Naive thymus-derived CD4-positive, alpha-beta T cell (primary cell): ENCODE measurements at places on chromosomes 6 and 20. TPM values are rescaled to one million over a fixed set of nuclear protein-coding genes. Genes with fewer than 3 reads are reported as not detected.

The ADAT2 gene
- 22.2 and 25.8 TPM in 2 replicates for total RNA-seq

The RWDD2A gene
- total RNA-seq: 4.5 TPM

The BTBD3 gene
- total RNA-seq: 1.9 TPM

The KLC4 gene
- 16.5 and 17.5 TPM in 2 replicates for total RNA-seq

The SLC22A23 gene
- 0.31 and 1.1 TPM in 2 replicates for total RNA-seq

The ACOT13 gene
- 13.1 TPM for total RNA-seq

The ZC3H12D gene
- total RNA-seq: 28.1 and 30.1 TPM in 2 replicates

The LST1 gene
- 32.0 TPM for total RNA-seq

The SLC17A9 gene
- 7.0 TPM for total RNA-seq

The IL17F gene
- not detected in 2 replicates for total RNA-seq

The C6orf141 gene
- not detected for total RNA-seq

The CYP21A2 gene
- total RNA-seq: 1.1 TPM

The GABRR1 gene
- not detected for total RNA-seq

The ENPP1 gene
- total RNA-seq: 0.07 and 0.33 TPM in 2 replicates

The MCHR2 gene
- total RNA-seq: not detected

The SLC17A3 gene
- total RNA-seq: 0.36 and 0.64 TPM in 2 replicates

The ZNF311 gene
- total RNA-seq: 0.57 TPM

The CNKSR3 gene
- not detected for total RNA-seq

The SLC18B1 gene
- total RNA-seq: 11.2 TPM

The IBTK gene
- 16.6 TPM for total RNA-seq

The SCUBE3 gene
- not detected for total RNA-seq

The TOX2 gene
- total RNA-seq: 0.67 TPM

The PPP1R3D gene
- total RNA-seq: 7.5 and 7.7 TPM in 2 replicates

The ZSCAN23 gene
- total RNA-seq: 2.2 TPM

The DCBLD1 gene
- total RNA-seq: 6.0 TPM

The TDRD6 gene
- not detected for total RNA-seq

The PRICKLE4 gene
- not detected in 2 replicates for total RNA-seq

The VEGFA gene
- total RNA-seq: 19.4 TPM

The C6orf15 gene
- total RNA-seq: not detected

The PTK7 gene
- total RNA-seq: 3.5 TPM

The NKAPL gene
- 0.12 TPM in 1 of 2 replicates, not detected in the other for total RNA-seq

The CLDN20 gene
- not detected for total RNA-seq

The SS18L1 gene
- 24.2 TPM for total RNA-seq

The SLC22A3 gene
- total RNA-seq: not detected

The TREML1 gene
- not detected for total RNA-seq

The STX11 gene
- 2.7 TPM for total RNA-seq

The SLC35D3 gene
- not detected in 2 replicates for total RNA-seq

The GNMT gene
- 2.6 TPM for total RNA-seq

The YWHAB gene
- 211 TPM for total RNA-seq

The SLC32A1 gene
- 0.24 TPM for total RNA-seq

The RFX6 gene
- not detected for total RNA-seq

The C20orf144 gene
- 0.79 TPM for total RNA-seq
